Diencephalon (tissue), 1 donor: ENCODE measurements at places on chromosomes 6 and 20. TPM values are rescaled to one million over a fixed set of nuclear protein-coding genes. Genes with fewer than 3 reads are reported as not detected.

Gene SYNDIG1
- 18.0 TPM for total RNA-seq

Gene NRSN1
- 31.4 TPM for total RNA-seq

Gene FLRT3
- total RNA-seq = 45.4 TPM

Gene HLA-DQB2
- total RNA-seq = not detected

Gene PRDM13
- total RNA-seq = 0.46 TPM

Gene SLC22A3
- total RNA-seq = 3.9 TPM

Gene ASXL1
- total RNA-seq = 70.1 TPM

Gene TMEM63B
- 60.9 TPM for total RNA-seq

Gene C20orf96
- total RNA-seq = 7.2 TPM
